ENCODE measurements at places on chromosomes 7 and 10.

- DNase-seq = no peak
Observed at GRCh38 chr10:7084280-7085005, 326.4 kb downstream of the SFMBT2 start.

- DNase-seq = no peak
Observed at GRCh38 chr7:84194484-84195271, at the start of gene SEMA3A. SEMA3A (minus strand) TSS chr7:84194789; CDS start chr7:84194586, 203 bp downstream.

DNA sequence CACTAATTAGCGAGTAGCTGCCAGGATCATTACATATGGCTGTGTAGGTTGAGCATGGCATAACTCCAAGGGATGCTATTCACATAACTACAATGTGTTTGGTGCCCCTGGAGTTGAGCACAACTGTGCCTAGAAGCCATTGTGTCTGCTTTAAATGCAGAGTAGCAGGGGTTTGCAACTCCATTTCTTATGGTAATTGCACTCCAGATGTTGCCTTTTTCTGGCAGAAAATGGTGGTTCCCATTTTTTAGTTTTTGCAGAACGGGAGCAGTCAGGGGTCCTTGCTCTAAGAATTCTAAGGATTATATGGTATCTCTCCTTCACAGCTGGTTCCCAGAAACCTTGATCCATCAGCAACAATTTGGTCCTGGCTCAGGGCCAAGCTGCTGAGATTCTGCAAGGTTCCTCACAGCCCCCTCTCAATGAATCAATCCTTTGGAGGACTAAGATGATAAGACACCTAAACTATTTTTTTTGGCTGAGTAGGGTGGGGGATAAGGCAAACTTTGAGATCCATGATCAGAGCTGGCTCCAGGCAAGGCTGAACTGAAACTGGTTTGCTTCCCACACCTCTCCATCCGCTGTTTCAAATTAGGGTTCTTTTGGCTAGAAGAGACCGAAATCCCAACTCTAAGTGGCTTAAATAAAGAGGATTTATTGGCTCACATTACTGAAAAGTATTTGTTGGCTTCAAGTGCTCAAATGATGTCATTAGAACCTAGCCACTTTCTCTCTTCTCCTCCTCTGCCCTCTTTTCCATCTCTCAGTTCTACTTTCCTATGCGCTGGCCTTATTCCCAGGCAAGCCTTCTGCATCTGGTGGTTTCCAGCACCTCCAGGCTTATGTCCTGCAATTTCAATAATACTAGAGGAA lies 97.5 kb upstream of the CCDC6 start:
- DNase-seq = no peak

DNA sequence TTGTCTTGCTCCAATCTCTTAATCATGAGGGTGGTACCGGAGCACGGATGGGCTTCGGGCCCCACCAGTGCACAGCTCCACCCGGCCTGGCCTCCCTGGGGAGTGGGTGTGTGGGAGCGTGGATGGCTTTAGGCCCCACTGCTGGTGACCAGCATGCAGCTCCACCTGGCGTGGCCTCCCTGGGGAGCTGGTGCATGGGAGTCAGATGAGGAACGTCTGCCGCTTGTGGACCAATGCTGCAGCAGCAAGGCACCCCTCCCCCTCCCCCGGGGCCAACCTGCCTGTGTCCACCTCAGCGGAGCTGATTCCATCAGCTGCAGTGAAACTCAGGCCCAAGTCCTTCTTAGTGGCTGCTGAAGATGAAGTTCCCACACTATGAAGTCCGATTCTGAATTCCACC lies 511.4 kb downstream of the PTPRN2 start:
- no peak for DNase-seq

DNA sequence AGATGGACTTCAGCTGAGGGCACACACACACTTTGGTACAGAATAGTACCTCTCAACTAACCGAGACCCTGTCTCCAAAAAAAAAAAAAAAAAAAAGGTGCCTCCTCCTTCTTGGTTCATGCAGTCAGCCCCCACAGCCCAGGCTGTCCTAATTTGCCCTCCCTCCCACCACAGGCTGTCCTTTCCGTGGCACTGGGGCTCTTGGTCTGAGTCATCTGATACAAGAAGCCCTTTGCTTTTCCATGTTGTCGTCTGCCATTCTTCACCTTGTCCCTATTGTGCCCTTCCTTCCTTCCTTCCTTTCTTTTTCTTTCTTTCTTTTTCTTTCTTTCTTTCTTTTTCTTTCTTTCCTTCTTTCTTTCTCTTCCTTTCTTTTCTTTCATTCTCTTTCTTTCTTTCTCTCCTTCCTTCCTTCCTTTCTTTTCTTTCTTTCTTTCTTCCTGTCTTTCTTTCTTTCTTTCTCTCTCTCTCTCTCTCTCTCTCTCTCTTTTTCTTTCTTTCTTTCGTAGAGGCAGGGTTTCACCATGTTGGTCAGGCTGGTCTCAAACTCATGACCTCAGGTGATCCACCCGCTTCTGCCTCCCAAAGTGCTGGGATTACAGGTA lies 96.0 kb upstream of the IKZF1 start:
- DNase-seq = no peak

DNA sequence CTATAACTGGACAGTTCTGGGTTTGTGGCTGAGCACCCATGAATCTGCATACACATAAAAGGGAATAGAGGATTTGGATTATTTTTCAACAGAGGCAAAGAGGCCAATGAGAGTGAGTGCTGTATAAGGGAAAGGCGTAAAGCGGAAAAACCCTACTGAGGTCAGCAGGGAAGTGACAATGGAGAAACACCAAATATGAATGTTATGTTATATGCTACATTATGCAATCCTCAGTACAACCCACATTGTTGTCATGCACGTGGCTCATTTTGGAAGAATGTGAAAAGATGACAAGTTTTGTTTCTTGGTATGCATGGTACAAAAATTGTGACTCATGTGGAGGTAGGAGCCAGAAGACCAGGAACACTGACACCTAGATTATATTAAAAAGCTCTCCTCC lies 113.6 kb upstream of the AMPH start:
- no peak for DNase-seq

GRCh38 chr10:61793760-61794703 lies 107.5 kb upstream of the ARID5B start:
- no peak for DNase-seq

- no peak for DNase-seq
Observed at GRCh38 chr10:70928140-70928539, 39.8 kb upstream of the PCBD1 start.

GRCh38 chr10:30701451-30702173 lies 72.1 kb upstream of the LYZL2 start:
- DNase-seq = no peak
